ENCODE measurements at places on chromosomes 6 and 20.

- no peak for DNase-seq
Observed at GRCh38 chr6:79946272-79947190, 822 bp downstream of the ELOVL4 start.

DNA sequence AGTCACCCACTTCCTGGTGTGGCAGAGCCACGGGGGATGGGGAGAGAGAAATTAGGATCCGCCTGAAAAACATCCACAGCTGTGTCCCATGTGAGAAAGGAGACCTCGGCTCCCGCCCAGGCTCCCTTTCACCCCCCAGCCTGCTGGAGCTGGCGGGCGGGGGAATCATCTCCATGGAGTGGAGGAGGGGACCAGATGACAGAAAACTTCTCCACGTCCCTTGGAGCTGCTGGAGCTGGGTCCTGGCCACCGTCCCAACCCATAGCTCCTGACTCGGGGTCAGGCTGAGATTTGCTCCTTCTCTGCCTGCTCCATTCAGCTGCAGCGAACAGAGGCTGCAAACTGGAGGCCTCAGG is 113.8 kb downstream of the CEBPB start:
- no peak for DNase-seq

- DNase-seq, result no peak
Observed at GRCh38 chr6:5846889-5847288, 159.8 kb downstream of the NRN1 start.

- no peak for DNase-seq
Observed at GRCh38 chr20:43306837-43307236, 117.1 kb upstream of the PTPRT start.

GRCh38 chr20:56453352-56453751 is 15.1 kb upstream of the RTF2 start:
- no peak for DNase-seq

GRCh38 chr6:160041608-160042007 is 72.7 kb downstream of the IGF2R start:
- no peak for DNase-seq

DNA sequence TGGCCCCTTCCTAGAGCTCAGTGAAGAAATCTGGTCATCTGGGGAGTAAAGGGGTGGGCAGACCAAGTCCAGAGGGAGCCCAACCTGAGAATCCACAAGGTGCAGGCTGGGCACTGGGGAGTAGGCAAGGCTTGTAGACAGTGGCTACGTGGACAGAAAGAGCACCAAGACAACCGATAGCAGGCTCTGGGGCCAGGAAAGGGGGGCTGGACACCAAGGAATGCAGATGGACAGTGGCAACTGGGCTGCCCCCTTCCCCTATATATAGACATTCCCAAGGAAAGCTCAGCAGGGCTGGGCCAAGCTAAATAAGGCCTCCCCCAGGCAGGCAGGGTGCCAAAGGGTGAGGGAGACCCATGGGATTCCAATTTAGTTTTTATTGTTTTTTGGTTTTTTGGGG is 1.5 kb upstream of the TNNC2 start:
- DNase-seq, result no peak

DNA sequence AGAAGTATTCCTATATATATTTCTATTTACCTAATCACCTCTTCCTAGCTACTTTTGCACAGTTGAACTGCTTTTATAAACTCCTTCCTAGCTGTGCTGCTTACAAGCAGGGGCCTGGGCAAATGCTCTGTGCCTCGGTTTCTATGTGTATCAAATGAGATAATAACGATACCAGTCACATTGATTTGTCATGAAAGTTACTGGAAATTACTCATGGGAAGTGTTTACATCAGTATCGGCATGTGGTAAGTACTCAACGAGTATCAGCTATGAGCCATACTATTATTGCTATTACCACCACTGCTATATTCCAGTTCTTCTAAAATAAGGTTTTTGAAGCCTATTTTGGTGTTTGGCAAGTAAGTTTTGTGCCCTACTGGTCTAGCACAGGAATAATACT is 4.9 kb downstream of the LAMA4 start:
- DNase-seq, result no peak

DNA sequence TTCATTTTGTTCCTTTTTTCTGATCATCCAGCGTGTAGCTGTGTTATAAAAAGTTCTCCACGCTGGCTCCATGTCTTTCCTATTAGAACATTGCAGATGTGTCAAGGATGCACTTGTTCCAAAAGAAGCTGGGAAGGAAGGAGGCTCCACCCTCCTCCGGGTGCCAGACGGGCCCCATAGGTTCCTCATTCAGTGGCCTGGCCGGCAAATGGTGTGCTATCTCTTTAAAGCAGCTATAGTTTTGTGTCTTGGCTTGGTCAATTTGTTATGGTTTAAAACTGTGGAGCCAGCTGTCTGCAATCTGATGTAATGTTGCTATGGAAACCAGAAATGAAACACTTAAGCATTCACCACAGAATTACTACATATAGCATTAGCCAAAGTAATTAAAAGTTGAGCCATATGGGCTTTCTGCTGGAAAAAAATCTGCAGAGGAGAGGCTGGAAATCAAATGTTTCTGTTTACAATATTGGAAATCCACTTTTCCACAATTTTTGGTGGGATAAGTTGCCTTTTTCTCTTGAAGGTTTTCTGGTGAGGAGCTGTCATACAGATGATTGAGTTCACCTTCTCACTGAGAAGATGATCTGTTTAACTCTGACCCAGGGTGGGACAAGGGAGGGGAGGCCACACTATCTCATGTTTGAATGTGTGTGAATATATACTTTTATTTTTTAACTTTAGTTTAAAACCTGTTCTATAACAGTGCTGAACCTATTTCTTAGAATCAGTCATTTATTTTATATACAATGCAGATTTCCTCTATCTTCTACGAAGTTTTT is 167.4 kb downstream of the SASH1 start:
- DNase-seq, result no peak

- no peak for DNase-seq
Observed at GRCh38 chr6:39865011-39865888, 69.0 kb downstream of the MOCS1 start.

- no peak for DNase-seq
Observed at GRCh38 chr6:148981515-148981914, 234.7 kb downstream of the UST start.

- DNase-seq, result no peak
Observed at GRCh38 chr6:122845464-122845863, 56.4 kb downstream of the SMPDL3A start.

- DNase-seq, result no peak
Observed at GRCh38 chr6:167712731-167713475, 113.8 kb upstream of the AFDN start.

- peak; percentile 30 for DNase-seq
Observed at GRCh38 chr6:27188061-27188884, 59.2 kb upstream of the PRSS16 start.

DNA sequence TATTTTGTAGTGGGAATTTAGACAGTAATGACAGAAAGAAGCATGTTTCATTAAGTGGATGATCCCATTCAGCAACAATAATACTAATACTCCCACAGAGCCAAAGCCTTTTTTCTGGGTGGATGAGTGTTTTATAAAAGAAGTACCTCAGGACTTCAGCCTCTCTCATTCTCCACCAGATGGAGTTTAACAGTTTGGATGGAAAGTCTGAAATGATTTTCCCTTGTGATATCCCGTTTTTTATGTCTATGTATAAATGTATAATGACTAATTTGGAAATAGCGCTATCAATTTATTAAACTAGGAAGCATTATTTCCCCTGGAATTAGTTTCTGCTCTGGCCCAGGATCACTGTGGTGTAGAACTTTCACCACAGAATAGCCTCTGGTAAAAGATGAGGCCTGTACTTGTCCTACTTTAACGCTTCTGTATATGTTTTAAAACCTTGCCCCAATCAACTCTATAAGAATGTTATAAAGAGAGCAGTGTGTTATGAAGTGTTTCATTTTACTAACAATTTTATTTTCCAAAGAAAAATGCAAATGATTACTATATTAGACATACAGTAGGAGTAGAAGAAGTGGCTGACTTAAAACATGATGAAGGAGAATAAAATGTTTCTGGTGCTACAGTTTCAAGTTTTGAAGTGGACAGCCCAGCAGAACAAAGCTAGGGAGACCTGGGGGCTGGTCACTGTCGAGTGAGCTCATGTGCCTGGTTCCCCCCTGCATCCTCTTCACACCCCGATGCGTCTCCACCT is 135.6 kb downstream of the HIVEP1 start:
- DNase-seq, result no peak

DNA sequence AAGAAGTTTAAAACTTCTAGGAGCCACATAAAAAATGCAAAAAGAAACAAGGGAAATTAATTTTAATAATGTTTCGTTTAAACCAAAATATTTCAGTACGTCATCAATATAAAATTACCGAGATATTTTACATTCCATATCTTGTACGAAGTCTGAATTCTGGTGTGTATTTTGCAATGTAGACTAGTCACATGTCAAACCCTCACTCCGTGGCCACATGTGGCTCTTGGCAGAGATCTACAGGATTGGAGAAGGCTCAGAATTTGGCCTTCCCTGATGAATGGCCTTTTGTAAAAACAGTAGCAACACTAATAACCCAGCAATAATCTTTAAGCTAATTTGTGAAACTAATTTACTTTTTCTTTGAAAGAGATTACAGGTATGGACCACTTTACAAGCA is 217.1 kb downstream of the PRL start:
- DNase-seq, result no peak
